ENCODE measurements at places on chromosomes 13 and 19.

GRCh38 chr19:53130506-53130905 is 2.2 kb downstream of the ZNF415 start:
- peaks cover 33% of the 10 kb centered on the region for H3K36me3 ChIP-seq
- no peak overlapping the region for H3K27ac ChIP-seq

GRCh38 chr13:21590231-21590630 is 13.7 kb downstream of the MICU2 start:
- DNase-seq = no peak
- H3K4me1 ChIP-seq = peaks cover 79% of the 10 kb centered on the region
- H3K27me3 ChIP-seq = no peaks in the 10 kb centered on the region
- H3K36me3 ChIP-seq = peaks cover 17% of the 10 kb centered on the region
- no peak overlapping the region for H3K27ac ChIP-seq

GRCh38 chr19:48216933-48217332 is 38.8 kb downstream of the CARD8 start:
- no peak overlapping the region for H3K4me3 ChIP-seq
- no peak for DNase-seq
- H3K27ac ChIP-seq = no peak overlapping the region
- H3K4me1 ChIP-seq = peaks cover 12% of the 10 kb centered on the region
- peaks cover 89% of the 10 kb centered on the region for H3K36me3 ChIP-seq
- H3K27me3 ChIP-seq = no peaks in the 10 kb centered on the region

GRCh38 chr13:28505543-28506135 is 10.7 kb upstream of the FLT1 start:
- H3K27me3 ChIP-seq = peaks cover 5% of the 10 kb centered on the region
- H3K36me3 ChIP-seq = no peaks in the 10 kb centered on the region
- peaks cover 8% of the 10 kb centered on the region for H3K4me1 ChIP-seq
- H3K4me3 ChIP-seq = no peak overlapping the region
- H3K27ac ChIP-seq = peak overlapping the region; percentile 47
- no peak for DNase-seq

GRCh38 chr13:114115191-114115671 is 17.2 kb downstream of the RASA3 start:
- peak overlapping the region; percentile 91 for H3K27ac ChIP-seq
- H3K36me3 ChIP-seq = peaks cover 30% of the 10 kb centered on the region
- H3K4me3 ChIP-seq = peak overlapping the region; percentile 21
- H3K27me3 ChIP-seq = no peaks in the 10 kb centered on the region
- peaks cover 70% of the 10 kb centered on the region for H3K4me1 ChIP-seq

DNA sequence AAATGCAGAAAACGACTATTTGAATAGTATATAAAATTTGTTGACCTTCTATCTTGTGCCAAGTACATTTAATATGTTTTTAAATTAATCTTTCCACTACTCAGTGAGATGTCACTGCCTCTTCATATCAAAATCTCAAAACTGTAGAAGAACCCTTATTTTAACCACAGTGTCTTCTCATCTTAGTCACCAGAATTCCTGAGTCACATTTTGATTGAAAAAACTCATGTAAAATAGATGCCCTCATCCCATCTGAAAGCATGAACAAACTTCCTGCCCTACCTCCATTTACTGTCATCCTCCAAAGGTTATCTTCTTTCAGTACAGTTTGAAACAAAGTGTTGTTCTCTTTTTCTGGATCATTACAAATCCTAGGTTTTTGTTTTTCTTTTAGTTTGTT is 1215.4 kb downstream of the PCDH9 start:
- H3K4me1 ChIP-seq = peaks cover 2% of the 10 kb centered on the region
- DNase-seq = no peak
- H3K36me3 ChIP-seq = no peaks in the 10 kb centered on the region
- H3K27ac ChIP-seq = no peak overlapping the region
- H3K27me3 ChIP-seq = no peaks in the 10 kb centered on the region

DNA sequence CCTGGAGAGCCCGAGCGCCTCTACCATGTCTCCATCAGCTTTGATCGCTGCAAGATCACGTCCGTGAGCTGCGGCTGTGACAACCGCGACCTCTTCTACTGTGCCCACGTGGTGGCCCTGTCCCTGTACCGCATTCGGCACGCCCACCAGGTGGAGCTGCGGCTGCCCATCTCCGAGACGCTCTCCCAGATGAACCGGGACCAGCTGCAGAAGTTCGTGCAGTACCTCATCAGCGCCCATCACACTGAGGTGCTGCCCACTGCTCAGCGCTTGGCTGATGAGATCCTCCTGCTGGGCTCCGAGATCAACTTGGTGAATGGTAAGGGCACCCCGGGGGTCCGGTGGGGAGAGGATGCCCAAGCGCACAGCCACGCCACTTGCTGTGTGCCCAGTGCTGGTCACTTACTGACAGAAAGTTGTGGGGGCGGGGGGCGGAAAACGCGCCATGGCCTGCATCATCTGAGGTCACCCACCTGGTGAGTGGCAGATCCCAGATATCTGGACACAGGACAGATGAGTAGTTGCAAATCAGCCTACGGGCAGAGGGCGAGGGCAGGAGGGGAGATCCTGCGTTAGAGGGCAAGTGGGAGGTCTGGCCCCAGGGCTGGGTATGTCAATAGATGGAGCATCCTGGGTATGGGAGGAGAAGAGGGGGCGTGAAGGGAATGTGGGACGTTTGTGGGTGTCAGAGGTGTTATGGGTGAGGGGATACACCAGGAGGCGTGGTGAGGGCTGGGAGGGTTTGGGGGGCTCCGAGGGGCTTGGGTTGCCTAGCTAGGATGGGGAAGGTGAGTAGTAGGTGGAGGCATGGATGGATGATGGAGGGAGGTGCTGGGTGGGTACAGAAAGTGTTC is 9.8 kb downstream of the ZSWIM4 start:
- H3K4me3 ChIP-seq = no peak overlapping the region
- no peak overlapping the region for H3K27ac ChIP-seq
- H3K4me1 ChIP-seq = no peaks in the 10 kb centered on the region
- peaks cover 7% of the 10 kb centered on the region for H3K36me3 ChIP-seq

- peak overlapping the region; percentile 90 for H3K27ac ChIP-seq
- peak overlapping the region; percentile 54 for H3K4me3 ChIP-seq
- peaks cover 57% of the 10 kb centered on the region for H3K4me1 ChIP-seq
These were observed 99.4 kb upstream of the SERP2 start for GRCh38 chr13:44273991-44274770.

DNA sequence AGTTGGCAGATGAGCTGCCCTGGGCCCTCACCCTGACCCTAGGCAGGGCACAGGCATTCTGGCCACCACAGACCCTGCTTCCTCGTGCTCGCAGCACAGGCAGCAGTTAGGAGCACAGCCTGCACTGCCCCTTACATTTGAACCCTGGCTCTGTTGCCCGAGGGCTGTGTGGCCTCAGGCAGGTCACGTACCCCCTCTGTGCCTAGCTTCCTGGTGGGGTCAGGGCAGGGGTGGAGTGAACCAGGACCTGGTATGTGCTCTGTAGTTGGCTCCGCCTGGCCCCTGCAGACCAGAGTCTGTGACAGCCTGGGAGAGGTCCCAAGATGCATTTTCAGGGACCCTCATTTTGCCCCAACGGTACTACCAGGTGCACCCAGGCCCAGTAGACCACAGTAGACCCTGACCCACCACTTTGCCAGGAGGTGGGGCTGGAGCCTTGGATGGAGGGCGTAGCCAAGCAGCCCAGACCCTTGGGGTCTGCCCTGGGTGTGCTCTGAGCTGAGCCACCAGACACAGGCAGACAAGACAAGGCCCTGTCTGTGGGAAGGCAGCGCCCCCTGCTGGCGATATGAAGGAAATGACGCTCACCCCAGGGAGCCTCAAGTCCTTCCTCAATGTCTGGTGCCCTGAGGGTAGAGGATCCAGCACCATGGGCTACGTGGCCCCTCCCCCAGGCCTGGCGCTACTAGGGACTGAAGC is 9.1 kb downstream of the LYL1 start:
- DNase-seq = peak; percentile 86
- H3K27me3 ChIP-seq = peaks cover 37% of the 10 kb centered on the region
- no peak overlapping the region for H3K27ac ChIP-seq
- no peaks in the 10 kb centered on the region for H3K36me3 ChIP-seq
- H3K4me3 ChIP-seq = no peak overlapping the region

DNA sequence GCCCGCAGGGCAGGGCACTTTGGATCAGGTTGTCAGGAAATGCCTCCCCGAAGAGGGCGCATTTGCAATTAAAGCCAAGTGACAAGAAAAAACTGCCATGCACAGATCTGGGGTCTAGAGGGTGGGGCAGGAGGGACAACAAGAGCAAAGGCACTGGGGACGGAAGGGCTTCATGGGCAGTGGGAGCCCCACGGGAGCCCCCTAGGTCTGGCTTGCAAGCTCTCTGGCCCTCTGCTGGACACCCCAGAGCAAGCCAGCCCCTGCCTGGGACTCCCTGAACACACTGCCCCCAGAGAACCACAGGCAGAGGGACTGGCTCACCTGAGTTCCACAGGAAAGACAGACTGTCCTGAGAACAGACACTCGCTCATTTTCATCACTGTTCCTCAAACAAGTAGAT is 30.2 kb upstream of the C19orf12 start:
- H3K4me1 ChIP-seq = no peaks in the 10 kb centered on the region
- H3K4me3 ChIP-seq = no peak overlapping the region
- peaks cover 7% of the 10 kb centered on the region for H3K27me3 ChIP-seq
- no peaks in the 10 kb centered on the region for H3K36me3 ChIP-seq

- peaks cover 79% of the 10 kb centered on the region for H3K4me1 ChIP-seq
- peak overlapping the region; percentile 20 for H3K27ac ChIP-seq
- H3K27me3 ChIP-seq = peaks cover 3% of the 10 kb centered on the region
- H3K36me3 ChIP-seq = no peaks in the 10 kb centered on the region
- peak overlapping the region; percentile 15 for H3K4me3 ChIP-seq
These were observed 6.4 kb downstream of the LTBP4 start for GRCh38 chr19:40607311-40608239.

All from activated T-cell treated with anti-CD3 and anti-CD28 coated beads, Interleukin-2, amount 50 U/mL, for 24 hours (primary cell).